Stimulated activated CD8-positive, alpha-beta memory T cell treated with anti-CD3 and anti-CD28 coated beads, Interleukin-4, amount 100 ng/mL, for 1 hour (primary cell): ENCODE measurements at places on chromosomes 1 and 21.

- no peak for DNase-seq
Measured at GRCh38 chr1:59549903-59550302, 253.0 kb downstream of the FGGY start.

- DNase-seq, result no peak
Measured at GRCh38 chr21:45737485-45738166, 94.1 kb downstream of the PCBP3 start.

- DNase-seq, result no peak
Measured at GRCh38 chr1:25996966-25997827, 666 bp downstream of the PAFAH2 start.

DNA sequence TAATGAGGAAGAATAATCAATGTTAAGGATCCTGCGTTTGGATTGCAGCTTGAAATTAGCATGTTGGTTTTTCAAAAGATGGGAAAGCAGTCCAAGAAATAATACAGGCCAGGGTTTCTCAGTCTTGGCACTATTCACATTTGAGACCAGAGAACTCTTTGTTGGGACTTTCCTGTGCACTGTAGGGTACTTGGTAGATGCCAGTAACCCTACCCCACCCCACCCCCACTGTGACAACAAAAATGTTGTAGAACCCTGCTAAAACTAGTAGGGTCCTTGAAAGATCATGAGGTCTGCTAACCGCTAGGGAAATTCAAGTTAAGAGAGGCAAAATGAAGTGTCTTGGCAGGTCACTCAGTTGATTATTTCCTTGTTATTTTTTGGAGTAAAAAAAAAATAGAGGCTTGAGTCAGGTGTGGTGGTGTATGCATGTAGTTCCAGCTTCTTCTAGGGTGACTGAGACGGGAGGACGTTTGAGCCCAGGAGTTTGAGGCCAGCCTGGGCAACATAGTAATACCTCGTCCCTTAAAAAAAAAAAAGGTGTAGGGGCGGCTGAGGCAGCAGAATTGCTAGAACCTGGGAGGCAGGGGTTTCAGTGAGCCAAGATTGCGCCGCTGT lies 53.3 kb downstream of the SPEN start:
- DNase-seq, result no peak

DNA sequence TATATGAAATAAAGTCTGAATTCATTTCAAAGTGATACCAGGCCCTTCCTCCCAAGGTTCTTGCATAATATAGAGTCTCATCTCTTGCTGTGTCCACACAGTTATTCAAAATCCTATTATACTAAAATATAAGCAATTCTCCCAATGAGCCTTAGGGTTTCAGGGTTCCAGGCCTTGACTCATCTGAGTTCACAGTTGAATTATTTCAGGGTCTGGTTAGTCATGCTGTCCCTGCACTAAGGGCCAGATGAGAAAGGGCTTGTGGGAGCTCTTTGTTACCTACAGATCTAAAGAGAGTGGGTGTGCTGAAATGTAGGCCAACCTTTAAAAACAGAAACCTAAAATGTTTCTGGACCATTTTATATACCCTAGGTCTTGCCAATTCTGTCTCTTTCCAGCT lies 337.5 kb upstream of the LRRC7 start:
- DNase-seq, result no peak

- DNase-seq, result no peak
Measured at GRCh38 chr1:15736892-15737261, 819 bp downstream of the SLC25A34 start.

GRCh38 chr21:42777757-42778344 lies 101.5 kb downstream of the WDR4 start:
- no peak for DNase-seq

DNA sequence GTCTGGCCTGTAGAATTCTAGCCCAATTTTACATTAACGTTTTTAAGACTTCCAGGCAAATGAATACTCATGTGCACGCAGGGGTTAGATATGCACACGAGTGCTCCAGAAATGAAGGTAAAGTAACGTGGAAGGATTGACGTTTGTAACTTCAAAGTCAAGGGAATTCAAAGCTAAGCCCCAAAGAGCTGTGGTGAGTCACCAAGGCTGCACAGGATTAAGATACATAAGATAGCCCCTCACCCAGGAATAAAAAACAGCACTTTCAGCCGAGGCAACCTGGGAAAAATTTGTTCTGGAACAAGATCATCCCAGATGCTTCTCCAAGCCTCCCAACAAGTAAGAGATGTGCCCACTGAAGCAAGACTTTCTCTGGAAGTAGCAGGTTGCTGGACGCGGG lies 259.6 kb upstream of the PLXNA2 start:
- DNase-seq, result no peak

- DNase-seq, result no peak
Measured at GRCh38 chr1:150106341-150106740, 38.8 kb downstream of the VPS45 start.

DNA sequence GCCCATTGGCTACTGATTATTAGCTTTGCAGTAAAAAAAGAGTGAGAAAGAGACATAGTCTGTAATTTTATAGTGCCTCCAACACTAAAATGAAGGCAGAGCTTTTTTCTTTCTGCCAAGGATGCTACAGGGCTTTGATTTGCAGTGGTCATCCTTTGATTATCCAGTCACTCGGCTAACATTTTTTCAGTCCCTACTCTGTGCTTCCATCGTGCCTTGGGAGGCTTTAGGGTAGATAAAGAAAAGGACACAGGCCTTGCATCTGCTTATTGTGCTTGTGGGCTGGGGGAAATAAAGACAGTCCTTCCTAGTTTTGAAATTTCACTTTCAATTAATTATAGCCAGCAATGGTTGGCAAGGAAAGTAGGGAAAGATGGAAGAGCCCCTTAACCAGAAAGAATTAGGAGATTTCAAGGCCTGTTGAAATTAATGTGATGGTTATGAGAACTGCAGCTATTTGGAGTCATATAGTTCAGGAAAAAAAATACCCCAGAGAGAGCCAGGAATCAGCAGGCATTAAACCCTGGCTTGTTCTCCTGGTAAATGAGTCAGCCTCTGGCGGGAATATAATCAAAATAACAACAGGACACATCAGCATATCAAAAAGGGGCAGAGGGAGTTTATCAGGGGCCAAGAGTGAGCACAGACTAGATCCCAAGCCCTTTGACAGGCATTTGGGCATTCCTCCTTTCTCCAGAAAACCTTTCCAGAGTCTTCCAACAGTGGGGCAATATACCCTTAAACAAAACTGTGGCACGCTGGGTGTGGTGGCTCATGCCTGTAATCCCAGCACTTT lies 27.4 kb downstream of the CACHD1 start:
- DNase-seq, result no peak

- DNase-seq, result no peak
Measured at GRCh38 chr1:8956461-8957349, 11.0 kb downstream of the CA6 start.

DNA sequence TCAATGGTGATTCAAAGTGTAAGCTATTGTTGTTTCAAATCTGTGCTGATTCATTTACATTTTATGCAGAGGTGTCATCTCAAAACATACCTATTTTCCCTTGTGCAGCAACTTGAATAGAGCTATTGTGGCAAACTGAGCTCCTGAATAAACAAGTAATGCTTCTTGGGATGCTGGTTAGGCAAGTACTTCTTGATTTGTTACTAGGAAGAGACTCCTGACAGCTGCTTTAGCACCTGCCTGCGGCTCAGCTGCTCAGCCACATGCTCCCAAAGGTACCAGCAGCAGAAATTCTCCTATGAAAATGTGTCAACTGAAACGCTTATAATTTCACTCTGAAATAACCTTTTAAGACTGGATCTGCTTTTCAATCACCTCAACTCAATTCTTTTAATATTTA lies 352.3 kb downstream of the RYR2 start:
- DNase-seq, result no peak

DNA sequence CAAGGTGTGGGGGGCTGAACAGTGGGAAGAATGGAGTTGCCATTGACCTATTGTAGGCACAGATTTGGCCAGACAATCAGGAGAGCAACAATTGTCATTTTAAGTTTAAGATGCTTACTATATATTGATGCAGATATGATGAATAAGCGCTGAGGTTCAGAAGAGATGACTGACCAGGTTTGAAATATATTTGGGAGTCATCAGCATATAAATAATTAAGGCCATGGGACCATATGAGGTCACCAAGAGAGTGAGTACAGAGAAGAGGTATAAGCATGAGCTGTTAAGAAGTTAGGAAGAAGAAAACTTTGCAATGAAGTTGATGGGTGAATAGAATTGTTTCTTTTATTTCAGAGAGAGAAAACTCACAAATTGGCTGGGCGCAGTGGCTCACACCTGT lies 4.5 kb upstream of the GADD45A start:
- DNase-seq, result no peak

- DNase-seq, result no peak
Measured at GRCh38 chr1:59520194-59520593, 223.3 kb downstream of the FGGY start.

DNA sequence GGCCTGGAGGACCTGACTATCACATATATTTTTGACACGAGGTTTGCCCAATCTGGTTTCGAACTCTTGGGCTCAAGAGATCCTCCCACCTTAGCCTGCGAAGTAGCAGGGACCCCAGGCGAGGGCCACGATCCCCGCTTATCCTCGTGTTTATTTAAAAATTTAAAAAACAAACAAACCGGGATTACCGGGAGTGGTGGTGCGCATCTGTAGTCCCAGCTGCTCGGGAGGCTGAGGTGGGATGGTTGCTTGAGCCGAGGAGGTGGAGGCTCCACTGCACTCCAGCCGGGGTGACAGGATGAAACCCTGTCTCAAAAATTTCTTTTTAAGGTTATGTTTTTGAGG lies 452 bp upstream of the EXOSC10 start:
- DNase-seq, result no peak

DNA sequence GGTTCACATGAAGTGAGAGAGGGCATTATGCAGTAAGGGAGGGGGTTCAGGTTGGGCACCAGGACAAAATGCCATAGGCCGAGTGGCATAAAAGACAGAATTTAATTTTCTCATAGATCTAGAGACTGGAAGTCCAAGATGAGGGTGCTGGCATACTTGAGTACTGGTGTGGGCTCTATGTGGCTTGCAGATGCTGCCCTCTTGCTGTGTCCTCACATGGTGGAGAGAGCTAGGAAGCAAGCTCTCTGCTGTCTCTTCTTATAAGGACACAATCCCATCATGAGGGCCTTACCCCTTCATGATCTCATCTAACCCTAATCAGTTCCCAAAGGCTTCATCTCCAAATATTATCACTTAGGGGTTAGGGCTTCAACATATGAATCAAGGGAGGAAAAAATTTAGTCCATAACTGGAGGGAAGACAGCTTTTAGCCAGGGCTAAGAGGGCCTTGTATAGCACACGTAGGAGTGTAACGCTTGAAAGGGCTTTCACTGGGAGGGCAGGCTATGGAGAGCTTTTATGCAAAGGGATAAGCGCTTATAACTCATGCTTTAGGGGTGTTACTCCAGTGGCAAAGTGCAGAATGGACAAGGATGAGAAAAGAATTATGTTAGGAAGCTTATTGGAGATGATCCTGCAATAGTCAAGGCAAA lies 64.5 kb downstream of the PLPPR5 start:
- DNase-seq, result no peak

GRCh38 chr1:89444791-89445190 lies 79.8 kb upstream of the LRRC8B start:
- DNase-seq, result no peak

DNA sequence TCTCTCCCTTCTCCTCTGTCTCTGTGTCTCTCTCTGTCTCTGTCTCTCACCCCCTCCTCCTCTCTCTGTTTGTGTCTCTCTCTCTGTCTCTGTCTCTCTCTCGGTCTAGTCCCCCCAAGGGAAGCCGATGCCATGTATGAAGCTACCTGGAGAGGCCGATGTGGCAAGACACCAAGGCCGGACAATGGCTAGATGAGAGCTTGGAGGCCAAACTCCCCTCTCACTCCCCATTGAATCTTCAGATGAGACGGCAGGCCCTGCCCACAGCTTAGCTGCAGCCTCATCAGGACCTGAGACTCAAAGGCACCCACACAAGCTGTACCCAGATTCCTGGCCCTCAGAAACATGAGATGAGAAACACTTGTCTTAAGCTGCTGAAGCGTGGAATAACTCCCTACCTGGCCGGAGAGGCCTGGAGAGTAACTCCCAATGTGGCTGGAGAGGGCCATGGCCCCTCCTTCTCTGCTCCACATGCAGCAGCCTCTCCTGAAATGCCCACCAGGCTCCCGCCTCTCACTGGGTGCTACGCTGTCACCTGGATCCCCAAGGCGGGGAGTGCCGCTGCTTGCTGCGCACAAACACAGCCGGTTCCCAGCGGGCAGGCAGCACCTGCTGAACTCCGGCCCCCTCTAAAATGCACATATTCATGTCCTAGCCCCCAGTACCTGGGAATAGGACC lies 7.8 kb upstream of the ACTRT2 start:
- no peak for DNase-seq

GRCh38 chr1:64755361-64755760 lies 10.5 kb downstream of the RAVER2 start:
- DNase-seq, result no peak

DNA sequence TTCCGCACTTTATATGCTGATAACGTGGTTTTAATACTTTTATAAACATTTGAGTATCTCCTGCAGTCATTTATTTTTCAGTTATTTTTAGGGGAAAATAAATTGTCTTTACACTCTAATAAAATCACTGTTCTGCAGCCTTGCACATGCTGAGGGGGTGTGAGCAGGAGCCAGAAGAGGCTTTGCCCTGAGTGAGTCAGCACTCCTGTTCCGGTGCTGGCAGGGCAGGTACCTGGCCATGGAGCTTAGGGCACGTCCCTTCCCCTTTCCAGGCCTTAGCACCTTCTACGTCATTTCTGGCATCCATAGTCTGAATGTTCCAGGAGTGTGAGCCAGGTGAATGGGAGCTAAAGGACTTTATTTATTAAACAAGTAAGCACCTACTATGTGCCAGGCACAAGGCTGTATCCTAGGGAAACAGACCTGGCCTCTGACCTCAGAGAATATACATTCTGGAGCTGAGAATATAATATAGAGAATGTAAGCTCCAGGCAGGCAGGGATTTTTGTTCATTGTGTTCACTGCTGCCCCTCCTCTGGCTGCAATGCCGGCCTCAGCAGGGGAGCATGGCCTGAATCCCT lies 402.9 kb downstream of the PTPRU start:
- DNase-seq, result no peak

DNA sequence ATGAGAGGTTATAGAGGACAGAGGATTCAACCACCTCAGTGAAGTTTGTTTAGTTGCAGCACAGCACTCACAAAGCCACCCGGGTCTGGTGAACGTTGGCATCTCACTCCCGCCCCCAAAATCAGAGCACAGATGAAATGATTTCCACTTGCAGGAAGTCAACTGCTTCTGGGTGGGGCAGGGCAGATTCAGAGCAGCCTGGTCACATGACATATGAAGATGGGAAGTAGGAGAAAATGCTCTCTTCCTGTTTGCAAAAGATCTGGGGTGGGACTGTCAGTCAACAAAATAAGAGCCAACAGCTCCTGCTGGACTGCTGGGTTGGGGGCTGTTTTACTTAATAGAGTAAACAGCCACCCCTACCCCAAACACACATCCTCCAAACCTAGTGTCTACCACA lies 43.2 kb downstream of the LRRC71 start:
- no peak for DNase-seq
